MCF 10A (cell line): ENCODE measurements at places on chromosomes 4 and X. TPM values are rescaled to one million over a fixed set of nuclear protein-coding genes. Genes with fewer than 3 reads are reported as not detected.

Gene CCDC160
- not detected in 2 replicates for total RNA-seq

Gene AIMP1
- total RNA-seq: 103 and 126 TPM in 2 replicates

Gene GPC4
- 1.4 and 1.9 TPM in 2 replicates for total RNA-seq

Gene ARR3
- total RNA-seq: not detected in 2 replicates

Gene DOK7
- 1.1 and 5.3 TPM in 2 replicates for total RNA-seq

Gene PAGE4
- not detected in 2 replicates for total RNA-seq

Gene P2RY8
- total RNA-seq: not detected in 2 replicates

Gene NAA11
- not detected in 2 replicates for total RNA-seq

Gene F8
- total RNA-seq: 5.3 and 6.1 TPM in 2 replicates

Gene KIAA1210
- total RNA-seq: not detected in 2 replicates

Gene MAGED1
- total RNA-seq: 46.7 and 48.6 TPM in 2 replicates

Gene RNF128
- 0.09 and 0.17 TPM in 2 replicates for total RNA-seq

Gene GPC3
- 0.32 and 0.37 TPM in 2 replicates for total RNA-seq

Gene XK
- total RNA-seq: 0.37 and 0.63 TPM in 2 replicates

Gene GRID2
- total RNA-seq: not detected in 2 replicates

Gene SSX3
- total RNA-seq: not detected in 2 replicates
